ENCODE measurements at places on chromosomes 12 and 14.
A peak's percentile ranks its signal among the peaks of the same experiment; 100 is the strongest.

DNA sequence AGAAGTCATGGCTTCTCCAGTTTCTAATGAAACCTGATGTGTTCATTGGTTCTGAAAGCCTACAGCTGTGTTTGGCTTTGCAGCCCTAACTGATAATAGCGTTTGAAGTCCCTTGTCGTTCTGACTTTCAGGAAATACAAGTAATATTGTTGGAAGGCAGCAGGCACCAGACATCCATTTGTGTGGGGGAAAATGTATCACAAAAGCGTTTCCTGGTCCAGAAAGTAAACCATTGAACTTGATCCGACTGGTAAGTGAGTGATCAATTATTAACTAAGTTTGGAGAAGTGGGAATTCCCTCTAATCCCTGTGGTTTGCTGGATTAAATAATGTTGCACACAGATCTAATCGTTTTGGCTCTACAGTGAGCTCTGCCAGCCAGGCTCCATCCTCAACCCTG, 77.3 kb upstream of the LTA4H start:
- peak; percentile 16 for DNase-seq

DNA sequence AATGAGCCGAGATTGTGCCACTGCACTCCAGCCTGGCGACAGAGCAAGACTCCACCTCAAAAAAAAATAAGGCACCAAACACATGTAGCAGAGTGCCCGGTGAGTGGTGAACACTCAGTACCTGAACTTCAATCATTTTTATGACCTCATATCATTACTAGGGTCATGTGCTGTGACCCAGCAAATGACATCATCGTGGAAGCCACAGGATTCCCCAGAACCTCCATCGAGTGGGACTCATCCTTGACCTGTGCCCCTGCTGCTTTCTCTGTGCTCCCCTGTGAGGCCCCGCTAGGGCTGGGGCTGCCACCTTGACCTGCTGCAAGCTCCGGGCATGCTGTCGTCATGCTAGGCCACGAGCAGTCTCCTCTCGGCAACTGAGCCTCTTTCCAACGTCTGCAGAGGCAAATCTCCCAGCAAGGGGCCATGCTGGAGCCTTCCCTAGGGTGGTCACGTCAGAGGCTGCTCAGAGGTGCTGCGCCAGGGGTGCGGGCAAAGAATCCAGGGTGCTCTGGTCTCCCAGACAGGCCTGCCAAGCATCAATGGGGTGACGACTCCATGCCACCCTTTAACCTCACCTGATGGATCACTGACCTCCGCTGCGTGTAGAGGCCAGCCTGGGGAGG, 18.5 kb downstream of the GLTP start:
- no peak for DNase-seq

GRCh38 chr12:130916241-130916911, 37.3 kb upstream of the ADGRD1 start:
- DNase-seq = peak; percentile 68

GRCh38 chr12:3872800-3873636, at the start of gene PARP11:
TSS of gene PARP11 (minus strand) at chr12:3873399. CDS start at chr12:3873229, 170 bp downstream.
- DNase-seq = peak; percentile 93

- DNase-seq = no peak
These were observed 102.2 kb downstream of the LLPH start for GRCh38 chr12:66028390-66028789.

GRCh38 chr14:96030108-96030760, 8.9 kb upstream of the C14orf132 start:
- no peak for DNase-seq

GRCh38 chr14:32298346-32298745, 30.8 kb upstream of the AKAP6 start:
- no peak for DNase-seq

DNA sequence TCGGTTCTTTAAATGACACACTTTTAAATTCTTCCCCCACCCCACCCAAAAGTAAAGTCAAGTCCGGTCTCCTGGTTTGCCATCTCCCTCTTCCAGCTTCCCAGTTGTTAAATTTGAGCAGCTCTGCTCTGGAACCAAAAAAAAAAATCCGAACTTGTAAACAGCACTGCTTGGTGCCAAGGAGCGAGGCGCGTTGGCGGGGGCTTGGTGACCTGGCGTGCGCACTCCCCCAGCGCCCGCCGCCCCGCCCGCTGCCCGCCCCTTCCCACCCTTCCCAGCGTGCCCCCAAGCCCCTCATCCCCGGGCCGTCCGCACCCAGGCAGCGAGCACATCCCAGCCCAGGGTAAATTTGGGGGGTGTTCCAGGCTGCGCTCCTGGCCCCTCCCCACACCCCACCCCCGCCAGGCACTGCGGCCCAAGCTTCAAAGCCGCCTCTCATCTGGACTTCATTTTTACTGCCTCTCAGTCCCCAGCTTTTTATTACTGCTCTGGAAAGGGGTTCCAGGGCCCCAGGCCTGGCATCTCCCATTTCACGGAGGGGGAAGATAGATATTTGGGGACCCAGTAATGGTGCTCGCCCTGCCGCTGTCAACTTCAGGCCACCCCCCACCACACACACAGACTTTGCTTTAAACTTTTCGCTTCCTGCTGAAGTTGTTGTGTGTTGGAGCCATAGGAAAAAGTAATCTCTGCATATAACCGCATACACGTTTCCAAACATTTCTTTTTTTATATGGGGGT, 11.7 kb upstream of the ITGB7 start:
- DNase-seq = no peak

GRCh38 chr12:2634471-2634870, 160.3 kb upstream of the FKBP4 start:
- DNase-seq = no peak

GRCh38 chr14:93788543-93789227, 400 bp upstream of the PRIMA1 start:
- DNase-seq = peak; percentile 47

- peak; percentile 49 for DNase-seq
These were observed 60.6 kb downstream of the SLC25A47 start for GRCh38 chr14:100383727-100384158.

DNA sequence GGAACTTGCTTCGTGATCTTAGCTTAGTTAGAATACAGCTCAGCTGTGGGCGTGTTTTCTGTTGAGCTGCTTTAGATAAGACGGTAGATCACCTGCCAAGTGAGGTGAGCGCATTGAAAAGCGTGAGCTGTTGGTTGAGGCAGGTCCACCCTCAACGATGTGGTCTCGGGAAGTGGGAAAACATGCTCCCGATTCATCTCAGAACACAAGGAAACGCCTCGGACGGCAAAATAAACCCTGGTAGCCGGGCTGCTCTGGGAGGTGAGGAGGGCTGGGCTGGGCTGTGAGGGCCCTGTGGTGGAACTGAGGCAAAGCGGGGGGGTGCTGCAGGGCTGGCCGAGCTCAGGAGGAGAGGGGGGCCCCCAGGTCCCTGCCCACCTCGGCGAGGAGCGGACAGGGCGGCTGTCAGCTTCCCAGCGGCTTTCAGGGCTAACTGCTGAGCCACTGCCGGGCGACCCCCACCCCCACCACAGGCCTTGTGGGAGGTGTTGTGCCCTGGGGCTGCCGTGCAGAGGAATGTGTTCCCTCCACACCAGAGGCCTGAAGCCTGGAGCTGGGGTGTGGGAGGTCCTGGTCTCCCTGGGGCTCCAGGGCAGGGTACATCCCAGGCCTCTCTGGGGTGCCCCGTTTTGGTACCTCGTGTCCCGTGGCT, 30.7 kb downstream of the NOC4L start:
- DNase-seq = no peak

DNA sequence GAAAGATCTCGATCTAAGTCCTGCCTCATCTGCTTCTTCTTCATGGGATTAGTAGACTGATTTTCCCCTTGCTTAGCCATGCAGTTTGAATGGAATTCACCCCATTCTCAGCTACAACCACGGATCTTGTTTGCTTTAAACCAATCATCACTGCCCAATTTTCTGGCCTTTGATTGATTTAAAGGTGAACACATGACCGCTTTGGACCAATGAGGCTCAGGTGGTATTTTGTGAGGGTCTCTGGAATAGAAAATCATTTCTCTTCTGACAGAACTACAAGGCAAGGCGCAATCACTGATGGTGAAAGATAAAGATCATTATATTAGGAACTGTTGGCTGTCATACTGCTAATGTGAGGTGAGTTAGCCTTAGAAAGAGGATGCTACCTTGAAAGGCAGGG, 213.0 kb upstream of the PLEKHG7 start:
- DNase-seq = no peak

GRCh38 chr12:132121283-132121682, 22.8 kb downstream of the DDX51 start:
- DNase-seq = no peak

GRCh38 chr14:30907659-30908057, 33.3 kb downstream of the COCH start:
- no peak for DNase-seq

- DNase-seq = no peak
These were observed 271.8 kb downstream of the AEBP2 start for GRCh38 chr12:19710811-19711793.

- peak; percentile 32 for DNase-seq
These were observed 9.4 kb downstream of the ASPG start for GRCh38 chr14:104094709-104095425.

GRCh38 chr12:123928274-123928865, 44.3 kb downstream of the CCDC92 start:
- DNase-seq = peak; percentile 35

- no peak for DNase-seq
These were observed 724.0 kb upstream of the TMEM132C start for GRCh38 chr12:127542931-127543330.

GRCh38 chr14:75175677-75176141, 703 bp downstream of the TMED10 start:
- no peak for DNase-seq

DNA sequence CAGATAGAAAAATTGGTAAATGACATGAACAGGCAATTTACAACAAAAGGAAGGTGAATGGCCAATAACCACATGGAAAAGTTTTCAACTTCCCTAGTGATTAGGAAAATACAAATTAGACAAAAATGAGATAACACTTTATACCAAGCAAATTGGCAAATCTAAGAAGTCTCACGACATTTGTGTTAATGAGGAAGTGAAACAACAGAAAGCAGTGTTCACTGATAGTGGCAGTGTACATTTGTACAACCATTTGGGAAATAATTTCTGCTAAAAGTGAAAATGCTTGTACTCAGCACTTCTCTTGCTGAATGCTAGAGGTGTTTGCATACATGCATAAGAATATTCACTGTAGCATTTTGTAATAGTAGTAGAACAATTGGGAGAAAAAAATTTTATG, 126.6 kb downstream of the LLPH start:
- no peak for DNase-seq

DNA sequence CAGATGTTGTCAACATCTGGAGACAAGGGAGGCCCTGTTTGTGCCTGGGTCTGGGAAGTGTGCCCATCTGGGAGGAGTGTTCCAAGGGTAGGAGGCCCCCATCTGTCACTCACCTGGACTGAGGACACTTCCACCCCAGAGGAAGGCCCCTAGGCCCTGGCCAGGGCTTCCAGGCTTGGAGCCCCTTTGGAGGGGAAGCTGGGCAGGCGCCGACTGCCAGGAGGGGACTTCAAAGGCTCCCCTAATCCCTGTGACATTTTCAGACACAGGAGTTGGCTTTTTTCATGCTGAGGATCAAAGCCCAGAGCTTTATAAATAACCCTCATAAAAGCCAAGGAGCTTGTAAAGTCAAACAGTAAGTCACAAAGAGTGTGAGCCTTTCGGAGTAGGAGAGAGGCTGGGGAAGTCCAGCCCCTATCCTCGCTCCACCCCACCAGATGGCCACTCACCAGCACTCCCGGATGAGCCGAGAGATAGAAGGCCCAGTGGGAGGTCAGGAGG, 17.6 kb upstream of the FAM222A start:
- no peak for DNase-seq

GRCh38 chr14:51436630-51437029, 196.6 kb downstream of the TMX1 start:
- no peak for DNase-seq

- DNase-seq = no peak
These were observed 8.1 kb downstream of the MYL2 start for GRCh38 chr12:110912263-110912662.

DNA sequence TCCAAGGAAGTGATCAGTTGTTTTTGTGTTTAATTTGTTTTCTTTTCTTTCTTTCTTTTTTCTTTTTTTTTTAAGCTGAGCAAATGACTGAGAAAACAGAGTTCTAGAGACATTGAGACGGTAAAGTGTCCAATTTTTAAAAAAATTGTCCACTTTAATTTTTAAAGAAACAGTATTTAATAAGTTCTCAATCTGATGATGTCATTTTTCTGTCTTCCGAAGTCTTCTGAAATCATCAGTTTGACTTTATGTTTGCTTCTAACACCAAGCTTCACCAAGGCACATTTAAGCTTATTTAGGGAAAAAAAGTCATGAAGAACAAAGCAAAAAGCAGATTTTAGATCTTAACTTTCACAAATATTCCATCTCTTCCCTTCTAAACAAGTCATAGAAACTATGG, 63.4 kb upstream of the RTRAF start:
- no peak for DNase-seq

DNA sequence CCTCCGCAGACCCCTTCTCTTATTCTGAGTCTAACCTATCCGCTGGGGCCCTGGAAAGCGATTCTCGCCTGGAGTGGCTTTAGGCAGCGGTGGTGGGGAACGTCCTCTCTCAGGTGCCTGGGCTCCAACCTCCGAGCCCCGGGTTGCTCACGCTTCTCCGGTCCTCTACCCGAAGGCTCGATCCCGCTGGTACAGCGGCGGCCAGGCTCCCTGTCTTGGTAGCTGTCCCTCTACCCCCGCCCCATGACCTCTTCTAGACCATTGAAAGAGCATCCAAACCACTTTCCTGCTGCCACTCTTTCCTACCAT, 505 bp upstream of the HEBP1 start:
- DNase-seq = peak; percentile 46

DNA sequence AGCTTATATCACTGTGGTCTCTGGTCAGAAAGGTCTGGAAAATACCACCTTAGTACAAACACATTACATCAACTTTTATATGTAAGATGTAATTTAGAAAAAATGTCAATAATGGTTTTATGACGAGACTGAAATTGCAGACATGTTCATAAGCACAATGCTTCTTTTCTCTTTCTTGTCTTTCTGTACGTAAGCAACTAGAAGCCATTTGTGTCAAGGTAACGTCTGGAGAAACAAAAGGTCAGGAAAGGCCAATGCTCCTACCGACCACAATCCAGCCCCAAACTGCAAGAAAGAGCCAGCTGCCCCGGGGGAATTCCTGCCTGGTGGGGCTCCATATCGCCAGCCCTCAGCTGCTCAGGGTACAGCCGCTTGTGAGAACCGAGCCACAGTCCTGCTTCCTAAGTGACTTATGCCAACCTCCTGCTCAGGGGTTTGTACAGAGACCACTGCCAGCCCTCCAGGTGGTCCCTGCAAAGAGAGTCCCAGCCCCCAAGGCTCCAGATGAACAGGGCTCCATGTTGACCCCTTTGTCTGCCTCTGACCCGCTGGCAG, 6.3 kb downstream of the ZNF839 start:
- DNase-seq = no peak

- DNase-seq = no peak
These were observed 6.3 kb upstream of the ART4 start for GRCh38 chr12:14849661-14850060.

All from NCI-H1092 (cell line).